ENCODE measurements at places on chromosomes 2 and 18.

GRCh38 chr2:105809097-105809473 is 64.4 kb downstream of the NCK2 start:
- no peak for DNase-seq

DNA sequence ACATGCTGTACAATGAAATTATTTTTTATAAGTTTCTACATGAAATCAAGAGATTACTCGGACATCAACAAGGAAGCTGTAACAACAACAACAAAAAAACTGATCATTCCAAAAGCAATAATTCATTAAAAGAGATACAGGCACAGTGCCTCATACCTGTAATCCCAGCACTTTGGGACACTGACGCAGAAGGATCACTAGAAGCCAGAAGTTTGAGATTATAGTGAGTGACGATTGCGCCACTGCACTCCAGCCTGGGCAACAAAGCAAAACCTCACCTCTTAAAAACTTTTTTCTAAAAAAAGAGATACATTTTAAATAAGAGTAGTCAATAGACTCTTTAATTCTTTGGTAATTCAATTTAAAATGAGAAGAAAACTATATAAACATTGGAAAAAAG is 364.3 kb downstream of the TNS1 start:
- no peak for DNase-seq

DNA sequence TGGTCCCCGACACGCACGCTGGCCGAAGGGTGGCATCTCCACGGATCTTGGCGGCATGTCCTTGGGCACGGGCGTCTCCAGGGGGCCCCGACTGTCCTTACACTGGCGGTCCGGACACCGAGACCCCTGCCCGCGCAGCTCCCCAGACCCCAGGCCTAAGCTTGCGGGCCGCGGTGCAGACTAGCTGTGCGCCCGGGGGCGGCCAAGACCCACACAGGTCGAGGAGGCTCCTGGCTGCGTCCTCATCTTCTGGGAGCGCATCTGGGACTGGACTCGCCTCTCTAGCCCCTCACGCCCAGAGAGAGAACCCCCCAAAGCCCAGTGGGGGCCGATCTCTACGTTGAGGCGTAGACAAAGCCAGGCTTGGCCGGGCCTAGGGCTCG is 475 bp upstream of the TWIST2 start:
- DNase-seq = no peak

GRCh38 chr2:179788104-179788503 is 73.3 kb downstream of the ZNF385B start:
- no peak for DNase-seq

DNA sequence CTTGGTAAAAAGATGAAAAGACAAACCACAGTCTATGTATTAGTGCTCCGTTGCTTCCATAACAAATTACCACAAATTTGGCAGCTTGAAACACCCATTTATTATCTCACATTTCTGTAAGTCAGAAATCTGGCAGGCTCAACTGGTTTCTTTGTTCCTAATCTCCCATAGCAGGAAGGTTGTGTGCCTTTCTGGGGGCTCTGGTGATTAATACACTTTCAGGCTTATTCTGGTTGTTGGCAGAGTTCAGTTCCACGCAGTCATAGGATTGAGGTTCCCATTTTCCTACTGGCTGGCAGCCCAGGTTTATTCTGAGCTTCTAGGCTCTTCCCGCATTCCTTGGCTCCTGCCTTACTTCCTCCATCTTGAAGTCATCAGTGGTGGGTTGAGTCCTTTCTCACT is 189.3 kb downstream of the ANAPC1 start:
- no peak for DNase-seq

DNA sequence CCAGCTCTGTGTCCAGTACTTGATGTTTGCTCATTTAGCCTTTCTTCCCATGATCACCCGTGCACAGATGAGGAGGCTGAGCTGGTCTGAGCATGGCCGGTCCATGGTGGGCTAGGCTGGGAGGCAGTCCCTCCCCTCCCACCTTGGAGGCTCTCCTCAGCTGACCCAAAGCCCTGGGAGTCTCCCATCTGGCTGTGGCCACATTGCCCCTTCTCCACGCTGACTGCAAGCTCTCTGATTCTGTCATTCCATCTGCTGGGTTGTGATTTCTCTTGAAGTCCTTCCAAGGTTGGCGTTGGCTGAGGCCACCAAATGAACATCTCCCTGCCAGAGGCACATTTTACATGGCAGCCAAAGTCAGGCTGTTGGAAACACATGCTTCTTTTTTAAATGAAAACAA is 44.0 kb downstream of the ACKR3 start:
- no peak for DNase-seq

DNA sequence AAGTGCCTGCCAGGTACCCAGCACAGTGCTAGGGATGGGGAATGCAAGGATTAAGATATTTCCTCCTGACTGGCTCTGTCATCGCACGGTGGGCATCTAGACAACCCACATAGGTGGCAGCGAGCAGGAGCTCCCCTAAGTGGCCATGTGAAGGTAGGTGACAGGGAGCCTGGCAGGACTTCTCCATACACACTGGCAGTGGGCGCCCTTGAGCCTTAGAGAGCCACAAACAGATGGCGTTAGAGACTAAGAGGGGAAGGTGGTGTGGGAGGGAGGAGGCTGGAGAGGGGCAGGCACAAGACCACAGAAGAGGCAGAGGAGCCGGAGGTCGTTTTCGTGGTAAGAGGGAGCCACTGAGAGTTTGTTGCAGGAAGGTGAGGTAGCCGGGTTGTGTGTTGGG is 15.2 kb downstream of the PRELID3A start:
- no peak for DNase-seq

- peak; percentile 20 for DNase-seq
These were observed 19.1 kb upstream of the SERPINE2 start for GRCh38 chr2:224058048-224058775.

GRCh38 chr2:8677646-8678592 is 3.9 kb upstream of the ID2 start:
- no peak for DNase-seq

DNA sequence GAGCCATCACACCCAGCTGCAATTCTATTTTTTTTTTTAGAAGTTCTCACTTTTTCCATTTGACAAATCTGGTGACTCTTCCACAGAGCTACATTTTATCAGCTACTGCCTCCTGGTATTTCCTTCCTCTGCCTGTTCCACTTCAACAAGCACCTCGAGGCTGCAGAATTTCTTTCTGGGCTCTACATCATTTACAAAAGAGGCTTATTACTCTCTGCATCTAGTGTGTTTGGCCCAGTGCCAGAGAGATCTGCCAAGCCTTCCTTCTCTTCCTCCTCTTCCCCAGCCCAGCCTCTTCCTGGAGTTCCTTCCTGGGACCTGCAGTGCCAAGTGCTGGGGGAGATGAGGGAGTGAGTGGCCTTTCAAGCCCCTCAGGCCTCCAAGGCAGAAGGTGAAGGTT is 119.6 kb upstream of the ITGA6 start:
- DNase-seq = no peak

DNA sequence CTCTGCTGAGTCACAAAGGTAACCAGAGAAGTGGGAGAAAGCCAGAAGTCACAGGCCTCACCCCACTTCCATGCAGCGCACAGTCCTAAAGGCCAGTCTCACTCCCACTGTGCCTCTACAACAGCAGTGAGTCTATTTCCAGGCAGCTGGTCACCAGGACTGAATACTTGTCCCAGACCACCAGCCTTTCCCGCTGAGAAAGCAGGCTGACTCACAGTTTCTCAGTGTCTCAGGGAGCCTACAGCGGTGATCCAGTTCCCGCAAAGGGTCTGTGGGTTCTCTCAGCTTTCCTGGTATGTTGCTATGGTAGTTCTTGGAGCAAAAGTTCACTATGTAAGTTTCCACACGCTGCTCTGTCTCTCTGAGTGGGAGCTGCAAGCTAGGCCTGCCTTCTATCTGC is 622.5 kb downstream of the RNF144A start:
- no peak for DNase-seq

DNA sequence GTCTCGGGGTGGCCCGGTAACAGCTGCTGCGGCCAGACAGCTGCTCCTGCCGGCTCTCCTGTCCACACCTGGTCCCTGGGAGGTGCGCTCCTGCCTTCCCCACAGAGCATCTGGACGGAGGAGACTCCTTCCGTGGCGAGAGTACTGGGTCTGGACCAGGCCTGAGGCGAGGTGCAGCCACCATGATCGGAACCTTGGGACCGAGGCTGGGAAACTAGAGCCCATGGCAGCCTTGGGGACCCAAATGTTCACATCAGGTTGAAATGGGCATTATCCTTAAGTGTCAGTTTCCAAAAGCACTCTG is 628 bp downstream of the GIGYF2 start:
- no peak for DNase-seq

- no peak for DNase-seq
These were observed 241.4 kb downstream of the SLC8A1 start for GRCh38 chr2:40210344-40210967.

DNA sequence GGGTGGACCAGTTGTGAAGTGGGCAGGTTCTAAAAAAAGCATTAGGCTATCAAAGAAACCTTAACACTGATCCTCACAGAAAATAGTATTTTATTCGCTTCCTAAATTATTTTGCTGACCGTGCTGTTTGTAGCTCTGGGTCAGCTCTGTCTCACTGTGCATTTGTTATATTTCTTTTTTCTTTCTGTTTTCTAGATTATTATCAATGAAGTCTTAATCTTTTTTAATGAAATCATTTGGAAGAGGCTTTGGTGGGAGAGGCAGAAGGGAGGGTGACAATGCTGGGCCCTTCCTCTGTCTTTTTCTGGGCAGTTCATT is 213.6 kb downstream of the PTGR3 start:
- no peak for DNase-seq

DNA sequence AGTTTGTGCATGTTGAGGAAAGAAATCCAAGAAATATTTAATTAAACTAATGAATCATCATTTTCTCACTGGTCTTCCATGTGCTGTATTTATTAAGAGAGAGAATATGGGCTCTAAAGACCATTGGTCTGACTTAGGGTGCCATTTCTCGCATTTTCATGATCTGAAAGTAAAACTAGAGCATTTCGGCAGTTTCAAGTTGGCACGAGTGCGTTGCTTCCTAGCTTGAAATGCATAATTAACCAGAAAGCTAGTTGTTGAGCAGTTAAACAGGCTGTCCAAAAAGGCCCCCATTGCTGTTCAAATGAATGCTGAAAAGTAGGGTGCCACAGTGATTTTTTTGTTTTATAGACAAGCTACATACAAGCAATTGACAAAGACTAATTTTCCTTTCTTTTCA is 47.4 kb downstream of the SLC8A1 start:
- no peak for DNase-seq

- no peak for DNase-seq
These were observed 570 bp upstream of the ECEL1 start for GRCh38 chr2:232488097-232488711.

DNA sequence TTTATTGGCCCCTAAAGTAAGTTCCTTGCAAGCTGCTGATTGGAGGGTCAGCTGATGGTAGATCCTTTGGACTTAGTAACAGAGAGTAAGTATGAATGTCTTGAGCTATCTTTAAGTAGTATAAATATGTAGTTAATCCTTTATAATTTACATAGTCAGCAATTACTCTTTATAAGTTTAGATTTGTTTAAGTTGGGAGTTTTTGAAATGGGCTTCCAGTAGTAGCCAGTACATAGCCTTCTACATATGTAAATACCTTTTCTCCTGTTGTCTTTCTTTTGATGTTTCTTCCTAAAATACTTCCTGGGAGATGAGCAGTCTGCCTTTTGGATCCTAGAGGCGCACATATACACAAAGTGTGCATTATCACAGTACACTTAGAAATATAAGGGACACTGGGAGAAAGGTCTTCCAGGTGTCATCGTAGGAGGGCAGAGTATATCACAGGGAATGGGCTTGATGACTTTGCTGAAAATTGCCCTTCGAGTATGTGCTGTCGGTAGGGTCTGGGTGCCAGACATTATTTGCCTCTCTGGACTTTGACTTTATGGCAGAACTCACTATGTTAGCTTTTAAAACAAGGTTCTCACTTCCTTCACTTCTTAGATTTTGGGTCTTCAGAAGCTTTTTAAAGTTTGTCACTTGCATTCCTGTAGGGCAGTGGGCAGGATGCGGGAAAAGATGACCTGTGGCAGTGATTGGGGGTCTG is 21.6 kb downstream of the TTLL4 start:
- DNase-seq = no peak

GRCh38 chr18:13416208-13416607 is 197.6 kb downstream of the LDLRAD4 start:
- no peak for DNase-seq

GRCh38 chr2:145685383-145686050 is 1165.6 kb upstream of the ZEB2 start:
- no peak for DNase-seq

DNA sequence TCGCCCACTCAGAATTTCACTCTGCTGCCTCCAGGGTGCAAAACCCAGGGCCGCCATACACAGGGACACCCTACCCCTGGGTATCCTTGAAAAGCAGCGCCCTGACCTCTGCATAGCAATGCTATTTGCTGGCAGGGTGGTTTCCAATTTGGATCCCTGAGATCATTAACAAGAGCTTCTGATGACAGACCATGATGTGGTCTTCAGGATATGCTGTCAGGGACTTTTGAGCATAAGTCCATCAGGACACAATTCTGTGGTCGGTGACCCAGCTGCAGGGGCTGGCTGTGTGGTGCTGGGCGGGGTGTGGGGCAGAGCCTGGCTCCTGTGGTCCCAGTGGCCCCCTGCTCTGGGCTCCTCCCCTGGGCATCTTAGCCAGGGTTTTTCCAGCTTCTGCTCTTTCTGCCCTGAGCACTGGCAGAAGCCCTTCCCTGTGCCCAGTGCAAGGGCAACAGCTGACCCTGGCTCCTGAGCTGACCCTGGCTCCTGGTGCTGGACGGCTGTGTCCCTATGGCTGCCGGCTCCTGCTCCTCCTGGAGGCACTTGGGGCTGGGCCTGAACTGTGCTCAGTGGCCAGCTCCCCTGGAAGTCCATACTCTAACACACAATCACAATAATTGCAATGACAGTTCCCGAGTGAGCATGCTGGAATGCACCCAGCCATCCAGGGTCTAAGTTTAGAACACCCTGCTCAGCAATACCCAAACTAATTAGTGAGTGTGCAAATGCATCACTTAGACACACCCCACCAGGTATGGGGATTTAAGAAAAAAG is 271.5 kb downstream of the HDAC4 start:
- DNase-seq = no peak

- no peak for DNase-seq
These were observed 27.0 kb downstream of the ROCK1 start for GRCh38 chr18:21084511-21085078.

- DNase-seq = no peak
These were observed 7.3 kb upstream of the CIB4 start for GRCh38 chr2:26648516-26648915.

GRCh38 chr2:159605441-159606178 is 10.7 kb downstream of the BAZ2B start:
- DNase-seq = no peak

DNA sequence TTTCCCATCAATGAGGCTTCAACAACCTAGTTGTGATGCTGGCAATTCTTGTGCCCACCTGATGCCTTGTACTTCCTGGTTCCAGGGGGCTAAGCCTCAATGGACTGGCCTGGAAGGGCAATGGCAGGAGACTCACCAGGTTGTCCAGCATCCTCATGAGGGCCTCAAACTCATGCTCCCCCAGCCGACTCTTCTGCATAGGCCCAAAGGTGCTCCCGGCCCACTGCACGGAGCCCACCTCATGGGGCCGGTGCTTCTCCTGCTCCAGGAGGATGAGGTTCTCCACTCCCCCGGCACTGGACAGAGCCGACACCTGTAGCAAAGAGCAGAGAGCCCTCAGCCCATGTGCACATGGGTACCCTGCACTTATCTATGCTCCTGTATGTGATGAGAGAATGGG is 84.5 kb downstream of the ADD2 start:
- DNase-seq = no peak

- peak; percentile 47 for DNase-seq
These were observed 217.2 kb downstream of the TNS1 start for GRCh38 chr2:217785544-217786045.

GRCh38 chr2:152587187-152587947 is 129.9 kb downstream of the PRPF40A start:
- no peak for DNase-seq
